AG04450 (cell line): ENCODE measurements at places on chromosomes 3 and 15.
A peak's percentile ranks its signal among the peaks of the same experiment; 100 is the strongest.

DNA sequence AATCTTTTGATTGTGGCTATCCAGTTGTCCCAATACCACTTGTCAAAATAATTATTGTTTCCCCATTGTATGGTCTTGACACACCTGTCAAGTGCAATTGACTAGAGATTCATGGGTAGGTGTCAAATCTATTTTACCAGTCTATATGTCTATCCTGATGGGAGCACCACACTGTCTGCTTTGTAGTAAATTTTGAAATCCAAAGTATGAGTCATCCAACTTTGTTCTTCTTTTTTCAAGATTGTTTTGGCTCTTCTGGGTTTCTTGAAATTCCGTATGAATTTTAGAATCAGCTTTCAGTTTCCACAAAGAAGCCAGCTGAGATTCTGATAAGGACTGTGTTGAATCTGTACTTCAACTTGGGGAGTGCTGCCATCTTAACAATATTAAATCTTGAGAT, 71.9 kb downstream of the CSNK1G1 start:
- no peak for DNase-seq

DNA sequence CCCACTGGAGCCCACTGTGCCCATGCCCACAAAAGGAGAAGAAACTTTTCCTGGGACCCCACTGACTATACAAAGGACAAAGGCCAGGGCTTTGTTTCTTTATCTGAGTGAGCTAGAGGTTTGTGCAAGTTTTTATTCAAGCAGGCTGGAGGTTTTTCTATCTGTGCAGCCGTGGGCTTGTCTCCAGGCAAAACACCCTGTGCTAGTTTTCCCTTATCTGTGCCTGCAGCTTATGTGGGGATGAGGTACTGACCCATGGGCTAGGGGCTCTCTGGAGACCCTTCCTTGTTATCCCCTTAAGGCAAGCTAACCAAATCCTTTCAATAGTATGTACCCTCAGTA, 545.5 kb downstream of the ZPLD1 start:
- DNase-seq: no peak

- DNase-seq: no peak
Observed at GRCh38 chr3:66751842-66752241, 246.3 kb upstream of the KBTBD8 start.

GRCh38 chr3:112776836-112777235, 69.8 kb downstream of the CD200R1L start:
- no peak for DNase-seq

DNA sequence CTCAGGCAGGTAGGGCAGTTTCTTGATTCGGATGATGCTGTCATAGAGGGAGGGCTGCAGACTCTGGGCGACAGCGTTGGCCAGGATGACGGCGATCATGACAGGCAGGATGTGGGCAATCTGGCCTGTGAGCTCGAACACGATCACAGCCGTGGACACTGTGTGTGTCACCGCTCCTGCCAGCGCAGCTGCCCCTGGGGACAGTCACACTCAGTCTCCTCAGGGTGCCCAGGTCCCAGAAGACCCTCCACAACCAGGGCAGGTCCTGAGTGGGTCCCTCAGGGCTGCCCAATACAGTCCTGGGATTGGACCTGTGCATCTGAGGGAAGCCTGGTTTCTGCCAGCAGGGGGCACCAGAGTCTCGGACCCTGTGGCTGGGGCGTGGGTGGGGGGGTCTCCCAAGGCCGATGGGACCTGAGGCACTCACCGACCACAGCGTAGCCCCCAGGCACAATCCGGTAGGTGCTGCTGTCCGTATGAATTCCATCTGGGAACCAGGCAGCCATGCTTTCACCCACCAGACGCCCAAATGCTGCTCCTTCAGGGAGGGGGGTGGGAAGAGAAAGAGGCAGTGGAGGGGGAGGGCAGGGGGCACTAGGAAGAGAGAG, 7.2 kb downstream of the CLCN2 start:
- no peak for DNase-seq

GRCh38 chr15:31407851-31408250, 81.2 kb downstream of the KLF13 start:
- no peak for DNase-seq

GRCh38 chr3:188239577-188239976, 85.6 kb downstream of the LPP start:
- DNase-seq: no peak

DNA sequence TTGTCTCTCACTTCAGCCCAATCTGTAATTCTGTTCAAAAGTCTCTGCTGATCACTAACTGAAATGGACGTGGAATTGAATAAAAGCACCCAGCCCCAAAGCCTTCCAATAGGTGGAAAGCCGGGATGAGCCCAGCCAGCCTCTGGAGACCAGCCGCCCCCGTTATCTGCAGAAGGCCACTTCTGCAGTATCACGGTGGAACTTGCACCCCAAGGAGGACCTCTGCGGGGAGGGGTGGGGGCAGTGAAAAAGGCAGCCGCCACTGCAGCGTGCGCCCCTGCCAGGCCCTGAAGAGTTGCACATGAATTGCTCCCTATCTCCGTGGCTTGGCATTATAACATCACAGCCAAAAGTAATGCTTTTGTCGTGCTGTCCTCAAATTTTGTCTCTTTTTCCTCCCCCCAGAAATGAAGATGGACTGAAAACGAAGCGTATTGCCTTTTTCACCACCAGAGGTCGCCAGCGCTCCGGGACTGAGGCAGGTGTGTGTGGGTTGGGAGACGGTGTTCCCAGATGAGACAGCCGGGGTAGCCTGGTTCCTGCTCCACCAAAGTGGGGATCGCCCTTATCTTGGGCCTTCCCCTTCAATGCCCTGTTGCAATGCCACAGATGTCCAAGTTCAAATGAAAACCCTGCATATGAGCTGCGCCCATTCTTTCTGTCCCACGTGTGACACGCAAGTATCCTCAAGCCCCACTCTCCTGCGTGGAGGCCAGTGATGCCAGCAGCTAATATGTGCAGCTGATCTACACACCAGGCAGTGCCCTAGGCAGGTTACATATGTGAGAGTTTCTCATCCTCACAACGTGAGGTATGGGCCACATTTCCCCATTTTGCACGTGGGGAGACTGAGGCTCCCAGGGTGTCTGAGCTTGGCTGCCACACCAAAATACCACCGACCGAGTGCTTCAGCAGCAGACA, 96.0 kb downstream of the LRRK1 start:
- DNase-seq: no peak

DNA sequence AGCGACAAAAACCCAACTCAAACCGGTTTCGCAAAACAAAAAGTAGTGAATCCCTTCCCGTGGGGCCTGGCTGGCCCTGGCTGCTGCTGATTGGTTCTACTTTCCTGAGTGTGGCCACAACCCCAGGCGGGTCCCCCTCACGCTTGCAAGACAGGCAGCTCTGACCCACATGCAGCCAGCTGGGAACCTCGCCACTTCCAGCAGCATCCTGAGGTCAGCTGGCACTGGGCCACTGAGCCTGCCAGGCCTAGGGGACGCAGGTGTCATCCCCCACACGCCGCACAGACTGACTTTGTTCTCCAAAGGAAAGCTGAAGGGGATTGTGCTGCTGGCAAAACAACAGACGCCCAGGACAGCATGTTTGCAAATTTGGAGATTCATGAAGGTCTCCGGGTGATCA, 111.1 kb downstream of the TPRA1 start:
- no peak for DNase-seq

DNA sequence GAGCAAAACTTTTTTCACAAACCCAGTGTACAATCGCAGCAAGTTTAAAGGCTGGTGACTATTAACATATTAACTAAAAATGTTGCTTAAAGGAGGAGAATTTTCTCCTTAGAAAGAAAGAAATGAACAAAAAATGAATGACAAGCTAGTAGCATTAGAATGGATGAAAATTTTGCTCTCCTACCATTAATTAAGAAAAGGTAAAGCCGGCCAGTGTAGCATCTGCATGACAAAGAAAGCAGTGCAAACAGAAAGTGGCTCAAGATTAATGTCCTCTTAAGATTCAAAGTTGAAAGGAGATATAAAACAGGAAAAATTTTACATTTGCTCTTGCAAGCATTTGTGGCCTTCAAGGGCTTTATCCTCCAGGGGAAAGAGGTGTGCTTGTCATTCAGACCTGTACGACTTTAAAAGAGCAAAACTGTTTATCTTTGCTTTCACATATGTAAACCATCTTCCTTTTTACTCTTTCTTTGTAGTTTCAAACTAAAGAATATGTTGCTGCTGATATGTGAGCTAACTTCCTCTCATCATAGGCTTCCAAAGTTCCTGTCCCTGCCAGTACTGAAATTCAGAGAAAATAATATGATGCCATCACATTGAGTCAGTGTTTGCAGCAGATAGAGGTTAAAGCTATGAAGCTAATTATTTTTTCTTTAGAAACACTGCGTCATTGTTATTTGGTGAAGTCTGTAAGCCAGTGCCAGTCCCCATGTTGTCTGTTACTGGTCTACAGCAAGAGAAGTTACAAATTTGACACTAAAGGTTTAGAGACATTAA, 439.1 kb upstream of the GRM7 start:
- DNase-seq: no peak

DNA sequence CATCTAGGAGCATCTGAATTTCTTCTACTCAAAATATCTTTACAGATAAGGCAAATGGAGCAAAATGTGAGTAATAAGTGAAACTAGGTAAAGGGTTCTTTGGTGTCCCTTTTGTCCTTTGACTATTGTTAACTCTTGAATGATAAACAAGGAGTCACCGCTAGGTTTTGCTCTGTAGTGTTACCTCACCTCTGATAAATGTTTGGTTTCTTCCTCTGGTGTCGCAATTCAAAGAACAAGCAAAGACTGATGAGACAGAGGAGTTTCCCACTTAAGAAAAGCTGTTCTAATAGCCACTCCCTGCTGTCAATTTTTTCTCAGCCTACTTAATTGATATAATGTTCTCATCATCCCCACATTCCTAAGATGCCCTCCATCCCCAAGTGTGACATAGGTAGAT, 925.9 kb downstream of the IGSF11 start:
- no peak for DNase-seq

GRCh38 chr15:73741321-73741836, 11.8 kb downstream of the INSYN1 start:
- no peak for DNase-seq

GRCh38 chr15:62644216-62644888, 398.2 kb upstream of the TPM1 start:
- DNase-seq: no peak

GRCh38 chr3:154235330-154235729, 89.0 kb downstream of the DHX36 start:
- no peak for DNase-seq

GRCh38 chr3:130933801-130934345, 40.0 kb downstream of the ATP2C1 start:
- no peak for DNase-seq

DNA sequence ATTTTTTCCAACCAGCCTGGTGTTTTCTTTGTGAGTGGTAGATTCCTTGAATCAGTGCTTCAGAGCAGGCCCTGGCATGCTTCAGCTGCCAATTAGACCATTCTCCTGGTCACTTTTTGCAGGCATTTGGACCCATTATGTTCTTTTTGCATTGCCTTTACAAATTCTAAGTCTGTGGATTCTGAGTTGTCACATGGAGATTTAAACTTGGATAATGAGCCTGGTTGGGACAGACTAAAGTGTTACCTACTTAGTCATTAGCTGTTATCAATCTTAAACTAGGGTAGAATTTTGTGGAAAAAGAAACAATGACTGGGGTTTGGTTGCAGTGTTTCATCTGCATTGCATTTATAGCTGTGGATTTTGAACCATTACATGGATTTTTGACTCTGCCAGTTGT, 40.6 kb downstream of the ARHGEF26 start:
- DNase-seq: no peak

- DNase-seq: peak; percentile 80
Observed at GRCh38 chr15:60423537-60423936, 25.8 kb upstream of the ANXA2 start.

- DNase-seq: no peak
Observed at GRCh38 chr15:26160343-26160742, 297.2 kb upstream of the ATP10A start.

DNA sequence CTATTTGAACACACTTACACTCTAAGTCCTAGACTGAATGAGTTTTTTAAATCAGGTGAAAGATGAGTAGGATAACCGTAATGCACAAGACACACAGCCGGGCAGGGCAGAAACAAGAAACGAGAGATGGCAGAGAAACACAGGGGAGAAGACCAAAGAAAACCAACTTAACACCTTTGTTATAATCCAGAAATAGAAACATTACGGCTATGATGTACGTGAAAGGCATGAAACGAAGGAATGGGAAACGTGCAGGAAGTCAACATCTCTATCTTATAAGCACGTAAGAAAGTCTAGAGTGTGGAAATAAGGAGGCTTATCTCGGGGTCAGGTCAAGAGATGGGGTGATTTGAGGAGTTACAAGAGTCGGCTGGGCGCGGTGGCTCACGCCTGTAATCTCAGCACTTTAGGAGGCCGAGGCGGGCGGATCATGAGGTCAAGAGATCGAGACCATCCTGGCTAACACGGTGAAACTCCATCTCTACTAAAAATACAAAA, 1.9 kb upstream of the TNFSF10 start:
- DNase-seq: no peak

DNA sequence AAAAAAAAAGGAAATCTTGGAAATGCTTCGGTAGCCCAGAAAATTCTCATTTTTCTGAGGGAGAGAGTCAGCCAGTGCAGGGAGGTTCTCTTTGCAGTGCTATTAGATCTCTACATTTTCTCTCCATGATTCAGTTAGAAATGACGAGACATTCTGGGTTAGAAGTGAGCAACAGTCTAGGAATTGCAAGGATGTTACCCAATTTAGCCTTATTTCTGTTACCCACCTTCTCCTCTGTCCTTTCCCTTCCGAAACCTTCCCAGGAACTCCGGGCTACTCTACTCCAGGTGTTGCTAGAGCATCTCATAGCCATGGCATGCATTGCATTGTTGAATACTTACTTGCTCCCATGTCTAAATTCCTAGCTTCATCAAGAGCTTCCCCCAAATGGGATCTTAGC, 106.8 kb downstream of the EDEM1 start:
- no peak for DNase-seq

- no peak for DNase-seq
Observed at GRCh38 chr3:160774172-160774571, 18.1 kb downstream of the PPM1L start.

DNA sequence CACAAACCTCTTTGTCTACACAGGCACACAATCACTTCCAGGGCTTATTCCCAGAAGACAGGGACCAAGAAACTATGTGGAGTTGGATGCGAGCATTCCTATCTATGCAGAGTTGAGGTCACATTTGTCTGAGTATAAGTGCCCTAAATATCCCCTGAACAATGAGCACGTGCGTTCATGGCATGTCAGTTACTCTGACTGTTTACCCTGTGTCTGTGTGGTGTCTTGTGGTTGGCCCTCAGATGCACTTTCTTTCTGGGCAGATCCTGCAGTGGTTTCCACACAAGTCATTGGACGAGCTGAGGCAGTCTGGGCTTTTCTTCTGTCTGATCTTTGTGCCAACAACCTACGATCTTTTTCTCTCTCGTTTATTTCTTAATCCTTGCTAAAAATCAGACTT, 134.5 kb downstream of the FBN1 start:
- DNase-seq: no peak

DNA sequence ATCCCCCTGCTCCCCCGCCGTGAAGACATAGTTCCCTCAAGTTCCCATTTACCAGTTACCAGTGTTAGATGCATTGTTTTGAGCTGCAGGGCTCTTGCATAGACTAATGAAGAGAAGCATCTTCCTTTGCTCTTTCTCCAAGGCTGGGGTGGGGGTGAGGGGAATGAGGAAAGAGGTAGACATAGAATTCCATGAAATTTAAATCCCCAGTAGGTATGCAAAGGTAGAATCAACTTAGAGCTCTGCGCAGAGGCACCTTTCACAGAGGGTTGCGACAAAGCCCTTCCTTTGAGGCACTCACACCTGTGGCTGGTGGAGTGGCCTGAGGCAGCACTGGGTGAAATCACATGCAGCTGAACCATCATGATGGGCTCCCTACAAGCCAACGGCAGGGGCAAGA, 101.3 kb downstream of the WDR76 start:
- DNase-seq: no peak

GRCh38 chr3:64291956-64292355, 66.7 kb upstream of the PRICKLE2 start:
- DNase-seq: no peak
